ENCODE measurements at places on chromosomes 6 and 20.

- DNase-seq = no peak
Measured at GRCh38 chr6:43386492-43386891, 17.0 kb upstream of the ZNF318 start.

DNA sequence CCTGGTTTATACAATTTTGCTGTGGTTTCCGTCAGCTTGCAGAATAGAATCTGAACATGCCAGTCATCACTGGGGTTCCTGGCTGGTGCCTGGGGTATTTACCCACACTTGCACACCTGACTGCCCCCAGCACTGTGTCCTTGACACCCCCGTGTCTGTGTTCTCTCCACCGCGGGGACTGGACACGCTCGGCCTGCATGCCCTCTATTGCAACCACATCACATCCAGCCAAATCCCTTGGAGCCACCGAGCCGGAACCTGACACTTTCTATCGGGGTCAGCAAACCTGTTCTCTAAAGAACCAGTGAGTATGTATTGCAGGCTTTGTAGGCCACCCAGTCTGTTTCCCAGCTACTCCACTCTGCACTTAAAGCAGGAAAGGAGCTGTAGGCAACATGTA is 527.5 kb downstream of the PRKN start:
- DNase-seq = no peak

DNA sequence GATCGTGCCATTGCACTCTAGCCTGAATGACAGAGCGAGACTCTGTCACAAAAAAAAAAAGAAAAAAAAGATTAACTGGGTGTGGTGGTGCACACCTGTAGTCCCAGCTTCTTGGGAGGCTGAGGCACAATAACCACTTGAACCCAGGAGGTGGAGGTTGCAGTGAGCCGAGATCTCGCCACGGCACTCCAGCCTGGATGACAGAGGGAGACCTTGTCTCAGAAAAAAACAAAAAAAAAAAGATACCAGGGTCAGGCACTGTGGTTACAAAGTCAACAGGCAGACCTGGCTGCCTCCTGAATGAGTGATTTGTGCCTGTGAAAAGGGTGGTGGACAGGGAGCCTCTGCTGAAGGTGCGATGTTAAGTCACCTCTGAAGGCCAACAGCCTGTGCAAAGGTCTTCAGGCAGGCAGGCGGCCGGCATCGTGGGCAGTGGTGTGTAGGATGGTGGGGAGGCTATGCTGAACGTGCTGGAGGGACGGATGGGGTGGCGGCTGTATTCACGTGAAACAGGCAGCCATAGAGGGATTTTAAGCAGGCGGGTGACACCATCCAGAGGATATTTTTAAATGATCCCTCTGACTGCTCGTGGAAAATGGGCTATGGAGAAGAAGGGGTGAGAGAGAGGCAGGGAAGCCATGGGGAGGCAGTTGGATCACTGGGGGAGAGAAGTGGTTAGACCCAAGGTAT is 41.4 kb downstream of the NOL4L start:
- DNase-seq = no peak

DNA sequence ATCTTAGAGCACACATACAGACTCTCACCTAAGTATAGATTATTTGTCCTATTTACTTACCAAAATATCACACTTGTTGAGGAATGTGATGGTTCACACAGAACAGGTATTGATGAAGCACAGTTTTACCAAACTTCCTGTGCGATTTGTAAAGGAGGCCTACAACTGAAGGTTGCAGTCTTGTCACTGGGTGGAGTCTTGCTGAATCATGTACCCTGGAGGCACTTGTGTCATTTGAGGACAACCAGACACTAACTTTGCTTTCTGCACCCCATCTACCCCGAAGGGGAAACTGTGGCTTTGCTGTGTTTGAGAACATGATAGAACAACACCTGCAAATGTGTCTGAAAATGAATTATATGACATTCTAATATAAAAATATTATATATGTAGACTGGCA is 32.4 kb upstream of the HINT3 start:
- no peak for DNase-seq

- DNase-seq = no peak
Measured at GRCh38 chr6:154267508-154268106, 89.0 kb downstream of the IPCEF1 start.

- no peak for DNase-seq
Measured at GRCh38 chr6:11155589-11155988, 44.1 kb upstream of the ERVFRD-1 start.

DNA sequence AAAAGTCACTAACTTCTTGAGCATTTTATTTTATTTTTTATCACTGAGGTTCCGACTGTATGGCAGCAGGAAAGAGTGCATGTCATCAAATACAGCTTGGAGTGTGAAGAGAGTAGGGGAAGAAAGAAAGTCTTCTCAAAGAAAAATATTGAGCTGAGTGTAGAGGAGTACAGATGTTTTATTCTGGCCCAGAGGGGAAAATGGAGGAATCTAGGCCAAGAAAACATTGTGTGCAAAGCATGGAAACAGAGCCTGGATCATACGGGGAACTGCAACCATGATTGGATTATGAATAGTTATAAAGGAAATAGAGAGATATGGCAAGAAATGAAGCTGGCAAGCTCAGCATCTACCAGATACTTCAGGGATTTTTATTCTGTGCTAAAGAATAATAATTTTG is 104.2 kb upstream of the SCGN start:
- DNase-seq = no peak

- DNase-seq = no peak
Measured at GRCh38 chr6:149043476-149044130, 273.9 kb upstream of the TAB2 start.

- no peak for DNase-seq
Measured at GRCh38 chr6:127866766-127867165, 34.1 kb downstream of the THEMIS start.

GRCh38 chr6:169997187-169997929 is 245.9 kb downstream of the ERMARD start:
- no peak for DNase-seq

- no peak for DNase-seq
Measured at GRCh38 chr6:4348462-4349112, 213.2 kb upstream of the ECI2 start.
